Fibroblast of pulmonary artery (primary cell): ENCODE measurements at places on chromosomes 5 and 9.

DNA sequence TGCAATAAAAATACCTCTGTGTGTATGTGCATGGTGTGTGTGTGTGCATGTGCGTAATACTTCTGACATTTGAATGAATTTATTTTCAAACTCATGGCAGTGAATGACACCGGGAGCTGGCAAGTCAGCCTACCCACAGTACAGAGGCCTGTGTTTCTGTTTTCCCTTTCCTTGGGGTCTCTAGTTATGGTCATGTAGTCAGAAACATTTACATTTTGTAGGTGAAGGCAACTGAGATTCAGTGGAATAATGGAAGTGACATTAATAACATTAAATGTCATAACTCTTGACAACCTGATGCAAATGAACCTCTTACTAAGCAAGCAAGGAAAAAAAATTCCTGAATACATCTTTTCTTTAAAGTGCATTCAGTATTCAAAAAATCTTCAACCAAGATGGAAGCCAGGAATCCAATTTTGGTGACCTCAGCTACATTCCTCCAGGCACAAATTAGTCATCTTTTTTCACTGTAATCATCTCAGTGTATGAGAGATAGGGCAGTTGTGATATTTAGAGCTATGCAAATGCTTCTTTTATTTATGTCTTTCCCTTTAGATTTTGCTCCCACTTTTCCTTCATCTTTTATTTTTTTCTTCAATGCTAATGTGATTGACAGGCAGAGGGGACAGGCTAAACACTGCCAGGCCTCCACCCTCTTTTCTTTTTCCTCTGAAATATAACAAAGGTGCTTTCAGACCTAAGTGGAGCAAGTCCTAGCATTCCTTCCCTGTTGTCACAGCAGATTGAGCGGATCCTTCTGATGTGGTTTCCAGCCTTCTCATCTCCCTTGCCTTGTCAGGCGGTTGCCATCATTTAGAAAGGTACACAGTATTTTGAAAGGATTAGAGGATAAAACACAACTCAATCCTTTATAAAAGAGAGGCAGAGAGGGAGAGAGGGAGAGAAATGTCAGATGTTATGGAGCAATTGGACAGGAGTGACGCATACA lies 569.8 kb upstream of the ADAMTS16 start:
- no peak for DNase-seq

DNA sequence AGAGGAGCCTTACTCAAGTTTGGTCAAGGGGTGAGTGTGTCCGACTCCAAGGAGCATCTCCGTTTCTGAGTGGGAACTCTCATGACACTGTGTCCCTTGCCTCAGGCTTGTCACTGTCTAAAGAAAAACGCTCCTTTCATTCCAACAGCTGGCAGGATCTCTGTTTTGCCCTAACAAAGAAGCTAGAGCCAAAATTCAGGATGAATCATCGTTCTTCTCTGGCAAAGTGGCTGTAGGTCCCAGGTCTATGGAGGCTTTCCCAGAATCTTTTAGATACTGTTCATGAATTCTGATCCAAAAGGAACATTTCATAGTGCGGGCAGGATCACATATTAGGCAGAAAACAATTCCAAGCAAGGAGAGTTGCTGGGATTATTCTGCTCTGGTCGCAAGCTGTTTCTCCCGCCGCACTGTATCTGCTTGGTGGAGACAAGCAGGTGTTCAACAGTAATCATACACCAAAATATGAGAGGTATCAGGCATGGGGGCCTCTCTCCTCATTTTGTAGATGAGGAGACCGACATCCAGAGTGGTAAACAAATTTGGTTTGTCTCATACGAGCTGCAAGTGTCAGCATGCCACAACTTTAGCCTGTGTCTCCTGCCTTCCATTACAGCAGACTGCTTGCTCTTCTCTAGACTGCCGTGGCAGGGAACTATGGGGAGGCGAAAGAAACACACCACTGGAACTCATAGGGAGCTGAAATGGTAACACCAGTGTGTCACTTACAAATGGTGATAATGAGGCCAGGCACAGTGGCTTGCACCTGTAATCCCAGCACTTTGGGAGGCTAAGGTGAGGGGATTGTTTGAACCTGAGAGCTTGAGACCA lies 72.6 kb downstream of the ENTREP1 start:
- peak; percentile 30 for DNase-seq

- peak; percentile 88 for DNase-seq
Observed at GRCh38 chr5:132426525-132427138, 57.1 kb downstream of the SLC22A5 start.

DNA sequence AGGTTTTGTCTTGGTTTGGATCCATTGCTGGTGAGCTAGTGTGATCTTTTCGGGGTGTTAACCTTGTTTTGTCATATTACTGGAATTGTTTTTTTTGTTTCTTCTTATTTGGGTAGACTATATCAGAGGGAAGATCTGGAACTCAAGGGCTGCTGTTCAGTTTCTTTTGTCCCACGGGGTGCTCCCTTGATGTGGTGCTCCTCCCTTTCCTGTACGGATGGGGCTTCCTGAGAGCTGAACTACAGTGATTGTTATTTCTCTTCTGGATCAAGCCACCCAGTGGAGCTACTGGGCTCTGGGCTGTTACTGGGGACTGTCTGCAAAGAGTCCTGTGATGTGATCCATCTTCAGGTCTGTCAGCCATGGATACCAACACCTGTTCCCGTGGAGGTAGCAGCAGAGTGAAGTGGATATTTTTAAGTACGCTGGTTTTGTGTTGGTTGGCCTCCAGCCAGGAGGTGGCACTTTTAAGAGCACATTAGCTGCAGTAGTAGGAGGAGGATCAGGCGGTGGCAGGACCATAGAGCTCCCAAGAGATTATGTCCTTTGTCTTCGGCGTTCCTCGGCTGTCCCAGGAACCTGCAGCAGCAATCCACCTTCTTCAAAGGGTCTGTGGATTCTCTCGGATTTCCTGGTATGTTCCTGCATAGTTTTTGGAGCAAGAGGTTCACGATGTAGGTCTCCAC lies 27.2 kb downstream of the SCAMP1 start:
- no peak for DNase-seq

DNA sequence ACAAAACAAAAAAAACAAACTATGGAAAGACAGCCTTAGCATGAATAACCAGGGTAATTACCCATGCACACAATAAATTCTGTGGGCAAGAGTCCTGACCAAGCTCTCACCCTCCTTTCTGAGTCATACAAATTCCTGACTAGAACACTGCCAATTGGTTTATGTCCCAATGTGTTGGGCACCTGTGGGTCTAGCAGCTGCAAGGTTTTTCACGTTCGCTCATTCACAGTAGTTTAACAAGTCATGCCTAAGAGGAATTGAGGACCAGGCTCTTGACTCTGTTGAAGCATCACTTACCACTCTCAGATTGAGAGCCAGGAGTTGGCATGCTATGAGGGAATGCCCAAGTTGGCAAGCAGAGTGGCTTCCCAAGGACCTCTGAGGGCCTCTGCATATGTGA lies 205.5 kb upstream of the SLC24A2 start:
- no peak for DNase-seq

- peak; percentile 55 for DNase-seq
Observed at GRCh38 chr9:81431641-81432040, 257.7 kb downstream of the TLE1 start.

GRCh38 chr5:159490507-159490906 lies 160.2 kb upstream of the IL12B start:
- no peak for DNase-seq

GRCh38 chr5:58462623-58463230 lies 2.8 kb upstream of the PLK2 start:
- DNase-seq, result peak; percentile 86

DNA sequence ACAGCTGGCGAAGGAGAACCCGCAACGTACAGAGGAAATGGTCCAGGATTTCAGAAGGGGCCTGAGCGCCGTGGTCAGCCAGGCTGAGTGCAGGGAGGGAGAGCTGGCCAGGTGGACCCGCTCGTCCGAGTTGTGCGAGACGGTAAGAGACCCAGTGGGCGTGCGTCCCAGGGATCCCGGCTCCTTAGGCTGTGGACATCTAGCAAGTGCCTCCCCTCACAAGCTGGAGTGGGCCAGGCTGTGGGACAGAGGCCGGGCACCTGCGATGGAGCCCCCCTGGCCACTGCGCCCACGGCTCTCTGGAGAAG lies 29.5 kb upstream of the LRRC14B start:
- no peak for DNase-seq

GRCh38 chr9:91433180-91433579 lies 9.5 kb upstream of the NFIL3 start:
- peak; percentile 90 for DNase-seq

GRCh38 chr9:37198039-37198729 lies 77.8 kb downstream of the ZCCHC7 start:
- DNase-seq, result no peak

DNA sequence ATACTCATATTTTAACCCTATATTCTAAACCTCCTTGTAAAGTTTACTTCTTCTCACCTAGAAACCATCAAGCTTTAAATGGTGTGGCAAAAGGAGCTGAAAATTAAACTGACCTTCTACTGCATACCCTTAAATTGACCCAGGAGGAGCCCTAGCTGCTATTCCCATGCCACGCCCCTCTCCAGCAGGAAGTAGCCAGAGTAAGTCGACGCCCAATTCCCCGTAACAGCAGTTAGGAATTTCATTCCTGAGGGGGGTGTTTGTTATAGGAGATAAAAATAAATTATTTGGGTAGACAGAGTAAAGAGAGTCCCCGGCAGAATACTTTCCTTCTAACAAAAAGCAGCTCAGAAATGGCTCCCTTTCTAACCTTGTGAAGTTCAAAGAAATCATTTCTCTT lies 111.8 kb upstream of the FAM174A start:
- peak; percentile 8 for DNase-seq

GRCh38 chr9:98081477-98082219 lies 25.1 kb downstream of the NANS start:
- peak; percentile 31 for DNase-seq

- peak; percentile 19 for DNase-seq
Observed at GRCh38 chr9:133429641-133430161, 7.5 kb downstream of the ADAMTS13 start.

- no peak for DNase-seq
Observed at GRCh38 chr5:80796846-80797245, 142.1 kb upstream of the DHFR start.

GRCh38 chr9:33017283-33018041 lies 7.6 kb upstream of the DNAJA1 start:
- DNase-seq, result no peak

GRCh38 chr5:158744226-158744625 lies 355.5 kb downstream of the EBF1 start:
- DNase-seq, result no peak

- no peak for DNase-seq
Observed at GRCh38 chr5:142507531-142508372, 178.1 kb downstream of the FGF1 start.

DNA sequence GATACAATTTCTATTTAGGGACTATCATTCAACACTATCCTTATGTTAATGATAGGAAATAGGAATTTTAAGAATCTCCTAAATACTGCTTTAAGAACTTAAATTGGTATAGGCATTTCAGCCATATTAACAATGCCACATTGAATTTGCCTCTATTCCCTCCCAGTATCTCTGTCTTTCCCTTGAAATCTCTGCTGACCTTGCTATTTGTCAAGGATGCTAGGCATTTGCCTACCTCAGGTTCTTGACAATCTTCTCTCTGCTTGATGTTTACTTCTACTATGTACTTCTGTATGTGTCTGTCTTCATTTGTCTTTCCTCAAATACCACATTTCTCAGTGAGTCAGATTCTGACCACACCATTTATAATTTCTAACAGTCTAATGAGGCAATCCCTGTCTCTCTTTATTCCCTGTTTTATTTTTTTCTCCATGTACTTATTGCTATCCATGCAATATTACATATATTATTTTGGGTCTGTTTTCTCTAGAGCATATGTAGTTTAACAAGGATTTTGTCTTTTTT lies 1461.4 kb upstream of the CDH9 start:
- peak; percentile 4 for DNase-seq
